ENCODE measurements at places on chromosomes 1 and 21.

DNA sequence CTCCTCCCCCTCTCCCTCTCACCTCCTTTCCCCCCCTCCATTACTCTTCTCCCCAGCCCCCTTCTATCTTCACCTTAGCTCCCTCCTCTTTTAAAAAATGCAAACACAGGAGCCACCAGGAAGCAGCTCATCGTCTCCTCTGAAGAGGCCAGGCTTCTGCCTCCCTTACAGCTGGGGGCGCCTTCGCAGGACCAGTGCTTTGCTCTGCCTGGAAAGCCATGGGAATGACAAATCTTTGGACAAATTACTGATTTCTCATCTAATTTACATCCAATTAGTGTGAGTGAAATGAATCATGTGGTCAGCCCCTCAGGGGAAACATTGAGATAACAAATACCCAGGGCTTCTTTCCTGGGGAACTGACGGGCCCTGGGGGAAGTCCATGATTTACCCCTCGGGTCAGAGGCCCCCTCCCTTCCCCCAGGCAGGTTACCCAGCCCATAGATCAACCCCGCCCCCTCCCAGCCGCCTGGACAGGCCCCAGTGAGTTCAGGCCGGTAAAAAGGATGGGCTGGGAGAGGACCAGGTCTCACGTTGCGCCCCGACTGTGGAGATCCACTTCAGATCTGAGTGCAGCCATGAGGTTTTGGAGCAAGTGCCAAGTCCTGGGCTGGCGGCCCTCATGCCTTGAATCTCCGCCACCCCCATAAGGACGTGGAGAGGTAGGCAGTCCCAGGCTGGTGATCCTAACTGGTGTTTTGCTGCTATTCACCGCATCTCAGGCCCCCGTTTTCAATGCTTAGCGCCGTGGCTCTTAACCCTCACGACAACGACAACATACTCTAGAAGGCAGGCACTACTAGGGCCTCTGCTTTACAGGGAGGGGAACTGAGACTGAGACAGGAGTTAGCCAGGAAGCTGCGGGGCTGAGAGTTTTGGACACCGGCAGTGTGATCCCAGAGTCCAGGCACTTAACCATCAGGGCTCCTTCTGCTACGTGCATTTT is 300.8 kb downstream of the RRAGC start:
- DNase-seq: no peak

DNA sequence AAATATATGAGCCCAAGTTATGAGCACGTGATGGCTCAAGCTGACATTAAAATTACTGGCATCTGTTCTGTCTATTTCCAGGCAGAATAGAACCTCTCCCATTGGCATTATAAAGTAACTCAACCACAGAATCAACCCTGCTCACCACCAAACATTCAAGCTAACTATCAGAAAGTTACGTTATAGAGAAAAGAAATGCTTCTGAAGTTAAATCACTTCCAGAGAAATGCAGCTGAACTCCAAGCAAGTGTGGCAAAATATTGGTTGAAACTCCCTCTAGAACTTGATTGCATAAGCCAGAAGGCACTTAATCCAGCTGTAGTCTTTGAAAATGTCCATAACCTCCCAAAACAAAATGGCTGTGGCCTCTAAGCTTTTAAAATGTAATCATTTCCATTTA is 36.2 kb upstream of the UBE2U start:
- DNase-seq: no peak

GRCh38 chr1:246609632-246610031 is 43.4 kb downstream of the CNST start:
- DNase-seq: no peak

GRCh38 chr1:11680270-11681070 is 478 bp downstream of the MAD2L2 start:
- no peak for DNase-seq

- no peak for DNase-seq
These were observed 39.9 kb downstream of the TEX35 start for GRCh38 chr1:178552856-178553255.

GRCh38 chr21:36478941-36479340 is 981 bp downstream of the CLDN14 start:
- DNase-seq: no peak

- DNase-seq: no peak
These were observed 152.0 kb upstream of the GRIK3 start for GRCh38 chr1:37186246-37186756.

DNA sequence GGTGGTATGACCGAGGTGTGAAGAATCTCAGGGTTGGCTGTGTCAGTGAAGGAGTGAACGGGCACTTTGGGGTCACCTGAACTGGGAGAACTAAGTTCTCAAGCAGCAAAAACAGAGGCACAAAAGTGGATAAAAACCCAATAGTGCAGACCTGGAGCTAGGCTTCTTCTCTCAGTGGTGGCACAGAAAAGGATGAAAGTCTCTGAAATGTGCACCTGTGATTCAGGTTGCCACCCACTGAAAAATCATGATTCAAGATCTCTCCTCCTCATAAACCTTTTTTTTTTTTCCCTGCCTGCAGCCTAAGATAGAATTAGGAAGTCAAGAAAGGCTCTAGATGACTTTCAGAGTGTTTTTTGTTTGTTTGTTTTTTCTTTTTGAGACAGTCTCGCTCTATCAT is 304.8 kb downstream of the KIF26B start:
- no peak for DNase-seq

DNA sequence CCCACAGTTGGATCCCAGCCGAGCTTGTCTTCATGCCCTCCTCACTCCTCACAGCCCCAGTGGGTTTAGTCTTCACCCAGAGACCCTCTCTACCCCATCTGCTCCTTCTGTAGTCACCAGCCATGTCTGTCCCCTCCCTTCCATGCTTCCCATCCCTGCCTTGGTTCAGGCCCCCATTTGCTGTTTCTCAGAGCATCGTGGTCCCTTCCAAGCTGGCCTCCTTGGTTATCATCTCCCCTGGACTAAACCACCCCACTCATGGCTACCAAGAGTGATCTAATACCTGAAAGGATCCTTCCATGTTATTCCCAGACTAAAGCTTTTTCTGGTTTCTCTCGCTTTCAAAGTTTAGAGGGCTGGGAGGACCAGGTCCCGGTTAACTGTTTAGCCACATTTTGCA is 8.3 kb downstream of the CNIH3 start:
- DNase-seq: no peak

GRCh38 chr1:220957233-220957605 is 78.0 kb downstream of the HLX start:
- DNase-seq: no peak

GRCh38 chr1:181595234-181595633 is 111.9 kb downstream of the CACNA1E start:
- no peak for DNase-seq

DNA sequence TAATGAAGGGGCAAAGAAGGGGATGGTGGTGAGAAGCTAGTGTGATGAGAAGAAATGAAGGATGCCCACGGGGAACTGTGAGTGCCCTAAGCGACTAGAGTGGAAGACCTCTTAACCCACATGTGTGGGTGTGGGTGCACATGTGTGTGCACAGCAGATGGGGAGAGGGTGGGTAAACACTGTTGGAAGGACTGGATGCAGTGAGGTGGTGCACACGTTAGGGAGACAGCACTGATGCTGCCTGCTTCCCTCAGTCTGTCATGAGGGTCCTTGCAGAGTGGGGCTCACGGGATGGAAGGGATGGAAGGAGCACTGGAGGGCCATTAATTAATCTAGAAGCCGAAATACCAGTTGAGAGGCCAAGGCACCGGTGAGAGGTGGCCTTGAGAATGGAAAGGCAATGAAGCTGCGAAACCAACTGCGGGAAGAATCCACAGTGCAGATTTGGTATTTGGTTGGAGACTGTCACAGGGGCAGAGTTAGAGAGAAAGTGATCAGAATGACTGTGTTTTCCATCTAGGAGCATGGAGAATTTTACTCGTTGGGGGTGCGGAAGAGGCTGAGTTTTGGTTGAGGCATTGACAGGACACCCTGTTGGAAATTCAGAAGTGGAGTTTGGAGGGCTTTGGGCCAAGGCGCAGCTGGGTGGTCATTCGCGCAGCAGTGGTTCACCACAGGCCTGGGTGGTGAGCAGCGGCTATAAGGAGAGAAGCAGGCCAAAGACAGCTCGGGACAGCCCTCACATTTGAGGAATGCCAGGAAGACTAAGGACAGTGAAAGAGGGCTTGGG is 15.8 kb downstream of the RCSD1 start:
- DNase-seq: no peak

DNA sequence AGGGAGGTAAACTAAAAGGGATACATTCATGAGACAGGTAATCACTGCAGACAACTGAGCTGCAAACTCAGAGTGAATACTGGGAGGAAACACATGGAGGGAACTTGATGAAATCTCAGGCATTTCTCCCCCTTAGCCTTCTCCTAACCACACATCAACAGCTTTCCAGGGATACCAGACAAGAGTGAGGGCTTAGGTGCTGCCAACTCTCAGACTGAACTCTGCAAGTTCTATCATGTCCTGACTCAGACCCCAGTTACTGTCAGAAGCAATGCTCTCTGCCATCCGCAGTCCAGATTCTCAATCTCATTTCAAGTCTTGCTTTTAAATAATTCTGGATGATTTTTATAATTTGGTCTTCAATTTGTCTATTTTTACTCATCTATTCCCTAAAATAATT is 267.3 kb downstream of the LTN1 start:
- DNase-seq: no peak

DNA sequence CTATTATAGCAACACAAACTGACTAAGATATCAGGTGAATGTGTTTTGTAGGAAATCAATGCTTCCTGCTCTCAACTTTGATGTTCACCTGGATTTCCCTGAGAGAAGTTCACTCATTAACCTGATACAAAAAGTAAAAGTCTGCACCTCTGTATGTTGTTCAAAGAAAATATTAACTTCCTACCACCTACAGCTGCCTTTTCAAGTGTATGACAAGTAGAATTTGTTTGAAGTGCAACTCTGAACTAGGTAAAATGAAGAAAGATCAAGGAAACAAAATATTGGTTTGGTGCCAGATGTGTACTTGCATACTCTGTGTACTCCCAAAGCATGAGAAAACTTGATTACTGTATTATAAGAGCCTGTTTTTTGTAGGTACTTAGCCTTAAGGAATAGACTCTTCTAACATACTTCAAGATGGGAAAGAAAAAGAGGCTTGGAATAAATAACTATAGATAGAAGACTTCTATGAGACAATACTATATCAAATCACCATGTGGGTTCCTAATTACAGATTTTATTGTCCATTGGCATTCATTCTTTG is 193.4 kb downstream of the APP start:
- DNase-seq: no peak

DNA sequence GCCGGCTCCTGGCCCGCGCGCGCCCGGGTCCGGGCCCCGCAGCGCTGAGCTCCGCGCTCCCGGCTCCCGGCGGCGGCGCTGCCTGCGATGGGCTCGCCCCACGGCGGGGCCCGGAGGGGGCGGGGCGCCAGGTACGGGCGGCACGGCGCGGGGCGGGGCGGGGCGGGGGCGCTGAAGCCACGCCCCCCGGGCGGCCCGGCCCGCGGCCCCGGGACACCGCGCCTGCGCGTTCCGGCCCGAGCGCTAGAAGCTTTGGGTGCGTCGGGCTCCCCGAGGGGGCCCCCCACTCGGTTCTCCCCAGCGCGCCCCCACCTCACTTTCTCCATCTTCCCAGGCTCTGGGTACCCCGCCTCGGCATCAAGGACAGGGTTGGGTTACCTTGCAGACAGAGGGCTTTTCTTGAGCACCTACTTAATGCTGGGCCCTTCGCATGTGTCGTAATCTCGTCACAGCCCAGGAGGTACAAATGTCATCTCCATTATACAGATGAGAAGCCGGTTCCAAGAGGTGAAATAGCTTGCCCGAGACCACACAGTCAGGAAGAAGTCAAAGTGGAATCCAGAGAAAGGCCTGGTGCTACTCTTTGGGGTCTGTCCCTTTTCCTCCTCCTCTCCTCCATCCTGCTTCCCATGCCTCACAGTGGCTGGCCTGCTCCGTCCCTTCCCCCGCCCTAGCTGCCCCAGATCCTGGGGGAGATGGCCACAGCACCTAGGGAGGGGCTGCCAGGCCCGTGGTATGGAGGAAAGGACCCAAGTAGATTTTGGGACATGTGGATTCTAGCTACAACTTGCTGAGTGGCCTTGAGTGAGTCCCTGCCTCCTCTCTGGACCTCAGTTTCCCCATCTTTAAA is 46.5 kb downstream of the RAP1GAP start:
- DNase-seq: peak; percentile 43

GRCh38 chr1:38239258-38239835 is 192.8 kb upstream of the POU3F1 start:
- no peak for DNase-seq

- no peak for DNase-seq
These were observed 316.2 kb upstream of the CXADR start for GRCh38 chr21:17196623-17197022.

- no peak for DNase-seq
These were observed 369.1 kb upstream of the VAMP3 start for GRCh38 chr1:7401814-7402547.

- DNase-seq: no peak
These were observed 9.2 kb upstream of the TTC4 start for GRCh38 chr1:54706419-54706818.

DNA sequence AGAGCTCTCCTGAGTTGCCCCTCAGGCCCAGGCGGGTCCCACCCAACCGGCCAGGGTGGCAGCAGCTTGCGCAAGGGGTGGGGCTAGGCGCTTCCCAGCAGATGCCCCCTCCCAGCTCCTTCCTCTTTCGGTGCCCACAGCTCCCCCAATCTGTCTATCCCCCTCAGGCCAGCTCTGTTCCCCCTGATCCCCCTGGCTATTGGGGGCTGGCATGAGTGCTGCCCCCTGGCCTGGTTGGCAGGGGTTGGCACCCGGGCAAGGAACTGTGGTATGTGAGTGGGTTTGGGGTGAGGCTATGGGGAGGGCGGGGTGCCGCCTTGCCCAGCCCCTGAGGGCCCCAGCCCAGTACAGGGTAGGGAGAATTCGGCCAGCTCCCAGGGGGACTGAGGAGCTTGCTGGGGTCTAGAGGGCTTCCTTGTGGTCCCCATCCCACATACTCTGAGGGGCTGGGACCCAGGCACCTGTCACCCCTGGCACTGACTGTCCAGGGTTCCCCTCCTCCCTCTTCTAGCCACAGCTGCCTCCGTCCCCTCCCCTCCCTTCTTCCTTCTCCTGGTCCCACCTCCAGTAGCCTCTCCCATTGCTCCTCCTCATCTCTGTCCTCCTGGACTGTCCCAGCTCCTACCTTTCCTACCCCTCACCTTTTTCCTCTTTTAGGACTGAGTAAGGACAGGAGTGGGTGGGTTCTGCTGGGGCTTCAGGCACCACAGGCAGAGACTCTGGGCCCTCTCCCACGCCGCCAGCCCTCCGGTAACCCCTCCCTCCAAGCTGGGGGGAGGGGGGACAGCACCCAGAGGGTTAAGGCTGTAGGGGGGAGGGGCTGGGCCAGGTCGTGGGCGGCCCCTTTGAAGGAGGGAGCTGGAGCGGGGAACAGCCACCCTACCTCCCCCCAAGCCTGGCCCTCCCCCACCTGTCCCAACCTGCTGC is 5.7 kb downstream of the ZBTB7B start:
- DNase-seq: peak; percentile 88

GRCh38 chr21:19507682-19508260 is 1104.2 kb upstream of the TMPRSS15 start:
- no peak for DNase-seq

- DNase-seq: no peak
These were observed 574.1 kb downstream of the LMO4 start for GRCh38 chr1:87902830-87903229.

GRCh38 chr1:15974855-15975254 is 1.0 kb downstream of the ZBTB17 start:
- DNase-seq: no peak

- no peak for DNase-seq
These were observed 22.8 kb upstream of the RGS1 start for GRCh38 chr1:192552760-192553191.

Measured in stimulated activated CD4-positive, alpha-beta T cell treated with anti-CD3 and anti-CD28 coated beads, Interleukin-12 subunit alpha, Interleukin-12 subunit beta, amount 100 ng/mL, for 24 hours (primary cell).